Activated CD4-positive, alpha-beta T cell treated with anti-CD3 and anti-CD28 coated beads for 24 hours (primary cell): ENCODE measurements at places on chromosomes 2 and 18.

- no peak for DNase-seq
Observed at GRCh38 chr2:139885921-139886498, 1105.8 kb upstream of the NXPH2 start.

DNA sequence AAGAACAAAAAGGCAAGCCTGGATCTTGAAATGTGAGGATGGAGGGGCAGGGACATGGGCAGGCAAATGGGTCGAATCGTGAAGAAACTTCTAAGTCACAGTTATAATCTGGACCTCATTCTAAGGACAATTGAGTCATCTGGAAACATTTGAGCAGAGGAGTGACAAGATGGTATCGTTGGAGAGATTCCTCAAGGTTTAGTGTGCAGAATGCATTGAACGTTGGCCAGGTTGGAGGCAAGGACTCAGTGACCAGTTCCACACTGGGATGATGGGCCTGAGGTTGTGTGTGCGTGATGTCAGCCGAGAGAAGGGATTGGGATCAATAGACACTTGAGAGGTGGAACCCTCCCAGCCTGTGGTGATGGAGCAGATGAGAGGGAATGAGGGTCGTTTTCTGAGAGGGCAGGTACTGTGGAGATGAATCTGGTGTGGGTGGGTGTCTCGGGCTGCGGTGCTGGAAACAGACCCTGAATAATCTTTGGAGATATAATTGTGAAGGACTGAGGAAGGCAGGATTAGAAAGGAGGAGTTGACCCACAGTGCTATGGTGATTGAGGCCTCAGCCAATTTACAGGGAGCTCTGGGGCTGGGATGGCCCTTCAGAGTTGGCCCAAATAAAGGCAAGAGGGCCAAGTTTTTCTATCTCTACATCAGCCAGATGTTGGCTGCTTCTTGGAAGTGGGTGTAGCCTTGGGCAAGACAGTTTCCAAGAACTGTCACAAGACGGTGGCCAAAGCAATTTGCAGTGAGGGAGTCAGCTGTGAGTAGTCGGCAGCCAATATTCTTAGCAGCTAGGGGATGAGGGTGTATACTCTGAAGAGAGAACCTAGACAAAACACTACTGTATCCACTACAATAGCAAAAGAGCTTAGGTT is 5.8 kb upstream of the ZNF532 start:
- DNase-seq, result no peak

DNA sequence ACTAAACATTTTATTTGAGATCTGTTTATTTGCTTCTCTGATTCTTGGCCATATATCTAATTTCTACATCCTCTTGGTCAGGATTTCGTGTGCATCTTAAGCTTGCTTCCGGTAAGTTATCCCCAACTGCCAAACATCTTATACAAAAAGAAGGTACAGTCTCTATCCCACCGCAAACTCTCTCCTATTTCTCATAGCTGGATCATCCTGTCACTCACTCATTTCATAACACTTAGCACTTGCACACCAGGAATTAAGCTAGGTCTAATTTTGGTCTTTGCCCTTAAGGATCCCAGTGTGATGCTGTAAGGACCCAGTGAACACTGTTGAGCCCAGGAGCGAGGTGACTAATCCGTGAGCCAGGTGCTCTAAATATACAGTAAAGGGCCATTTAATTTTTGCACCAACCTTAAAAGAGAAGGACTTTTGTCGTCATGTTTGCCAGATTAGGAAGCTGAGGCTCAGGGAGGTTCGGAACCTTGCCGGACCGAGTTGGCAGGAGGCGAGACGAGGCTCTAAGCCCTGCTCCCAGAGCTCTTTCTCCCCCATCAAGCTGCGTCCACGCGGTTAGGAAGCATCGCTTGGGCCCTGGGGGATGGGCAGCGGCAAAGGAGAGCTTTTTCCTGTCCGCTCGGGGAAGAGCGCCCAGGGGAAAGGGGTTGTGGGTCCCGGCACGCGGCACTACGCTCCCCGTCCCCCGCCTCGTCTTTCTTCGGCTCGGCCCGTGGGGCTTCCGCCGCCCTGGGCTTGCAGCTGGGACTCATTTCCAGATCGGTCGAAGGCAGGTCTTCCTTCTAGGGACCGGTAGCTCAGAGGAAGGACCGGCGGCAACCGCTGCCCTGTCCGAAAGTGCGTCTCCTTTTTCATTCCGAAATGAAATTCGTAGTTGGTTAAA is 4.1 kb upstream of the ITPRIPL1 start:
- DNase-seq, result no peak

DNA sequence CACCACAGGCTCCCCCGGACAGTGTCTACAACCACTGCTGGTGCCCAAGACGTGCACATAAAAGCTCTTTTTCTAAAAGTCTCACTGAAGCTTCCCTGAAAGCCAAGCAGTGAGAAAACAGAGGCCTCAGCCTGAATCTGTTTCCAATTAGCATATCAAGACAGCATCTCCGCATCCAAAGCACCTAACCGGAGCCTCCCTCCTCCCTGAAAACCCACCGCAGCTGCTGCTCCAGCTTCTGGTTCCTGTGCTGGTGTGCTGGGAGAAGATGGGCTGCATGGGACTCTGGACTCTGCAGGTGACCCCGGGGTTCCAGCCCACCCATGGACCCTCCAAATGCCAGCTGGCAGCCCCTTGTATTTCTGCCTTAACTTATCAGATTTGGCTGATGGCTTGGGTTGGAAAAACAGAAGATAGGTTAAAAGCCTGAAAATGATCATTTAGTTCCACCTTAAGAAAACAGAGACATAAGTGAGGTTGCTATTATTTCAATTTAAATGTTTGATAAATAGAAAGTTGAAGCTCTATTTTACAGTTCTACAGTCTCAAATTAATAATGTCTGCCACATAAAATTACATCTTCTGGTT is 103.3 kb downstream of the TMEM18 start:
- DNase-seq, result no peak

- no peak for DNase-seq
Observed at GRCh38 chr2:158560259-158560658, 103.5 kb downstream of the PKP4 start.
